ENCODE measurements at places on chromosomes 3 and 15.
A peak's percentile ranks its signal among the peaks of the same experiment; 100 is the strongest.

DNA sequence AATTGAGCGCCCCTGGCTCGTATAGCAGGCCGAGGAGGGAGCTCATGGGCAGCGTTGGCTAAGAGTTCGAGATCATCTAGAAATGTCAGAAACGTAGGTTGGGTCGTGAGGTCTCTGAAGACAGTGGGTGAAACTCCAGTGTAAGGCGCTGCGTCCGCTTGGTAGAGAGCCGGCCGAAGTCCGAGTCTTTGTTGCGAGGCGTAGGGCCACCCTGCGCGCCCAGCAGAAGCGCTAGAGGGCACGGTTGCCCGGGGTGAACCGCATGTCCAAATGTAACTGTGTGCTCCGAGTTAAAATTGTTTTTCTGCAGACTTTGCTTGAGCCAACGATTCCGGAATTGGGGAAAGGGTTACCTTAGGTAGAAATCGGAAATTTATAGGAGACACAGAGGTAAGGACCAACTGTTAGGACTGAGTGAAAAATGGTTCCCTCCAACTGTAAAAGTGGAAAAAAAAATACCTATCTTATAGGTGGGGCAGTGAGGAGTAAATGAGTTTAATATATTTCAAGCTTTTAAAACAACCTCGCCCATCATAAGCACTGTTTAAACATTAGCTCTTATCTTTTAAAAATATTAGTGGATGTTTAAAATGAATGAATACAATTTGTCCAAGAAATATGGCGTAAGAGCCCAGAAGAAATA lies 993 bp upstream of the SIAH2 start:
- DNase-seq = peak; percentile 80

GRCh38 chr3:31223278-31223677 lies 309.4 kb upstream of the STT3B start:
- no peak for DNase-seq

- no peak for DNase-seq
These were observed 131.6 kb downstream of the SV2B start for GRCh38 chr15:91231703-91232102.

DNA sequence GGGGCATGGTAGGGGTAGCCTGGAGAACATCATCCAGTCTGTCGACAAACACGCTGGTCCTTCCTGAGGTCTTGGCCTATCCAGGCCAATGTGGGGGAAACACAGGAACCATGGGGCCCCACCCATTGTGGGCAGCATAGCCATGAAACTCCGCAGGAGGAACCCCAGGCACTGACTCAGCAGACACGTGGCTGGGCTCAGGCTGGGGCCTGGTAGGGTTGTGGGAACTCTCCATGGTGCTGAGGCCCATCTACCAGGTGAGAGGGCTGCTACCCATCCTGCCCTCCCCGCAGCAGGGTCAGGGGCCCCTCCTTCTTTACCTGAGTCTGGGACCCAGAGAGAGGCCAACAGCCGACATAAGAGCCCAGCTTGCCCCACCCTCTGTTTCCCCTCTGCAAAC lies 22.6 kb upstream of the CACNA2D2 start:
- no peak for DNase-seq

DNA sequence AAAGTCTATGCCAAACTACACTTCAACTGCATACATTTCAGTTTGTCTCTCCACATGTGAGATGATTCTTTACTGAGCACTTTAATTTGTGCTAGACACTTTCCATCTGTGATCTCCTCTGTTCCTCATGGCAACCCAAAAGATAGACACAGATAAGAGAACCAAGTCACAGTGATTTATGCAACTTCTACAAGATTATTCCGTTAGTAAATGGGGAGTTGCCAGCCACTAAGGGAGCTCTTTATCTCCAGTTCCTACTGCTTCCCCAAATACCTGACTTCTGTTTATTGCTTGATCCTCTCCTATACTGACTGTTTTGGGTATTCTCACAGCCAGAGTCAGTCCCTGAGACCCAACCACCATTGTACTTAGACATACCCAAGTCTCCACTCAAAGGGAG lies 24.1 kb upstream of the AKAP13 start:
- no peak for DNase-seq

DNA sequence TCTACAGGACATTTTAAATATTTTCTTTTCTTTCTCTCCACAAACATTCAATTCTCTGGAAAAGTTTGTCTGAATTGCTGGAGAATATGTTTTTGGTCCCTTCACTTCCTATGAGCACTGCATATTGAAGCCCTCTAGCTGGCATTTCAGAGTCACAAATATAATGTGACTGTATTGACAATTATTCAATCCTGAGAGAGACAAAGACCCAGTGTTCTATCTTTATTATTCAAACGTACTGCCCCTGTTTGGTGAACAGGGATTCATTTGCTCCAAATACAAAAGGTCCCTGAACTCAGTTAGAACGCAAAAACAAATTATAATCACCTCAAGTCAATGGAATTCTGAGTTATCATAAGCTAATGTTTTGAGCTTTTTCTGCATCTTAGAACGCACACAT lies 173.1 kb upstream of the CDIN1 start:
- no peak for DNase-seq

- DNase-seq = no peak
These were observed 176.9 kb upstream of the ANKRD28 start for GRCh38 chr3:15974647-15975046.

DNA sequence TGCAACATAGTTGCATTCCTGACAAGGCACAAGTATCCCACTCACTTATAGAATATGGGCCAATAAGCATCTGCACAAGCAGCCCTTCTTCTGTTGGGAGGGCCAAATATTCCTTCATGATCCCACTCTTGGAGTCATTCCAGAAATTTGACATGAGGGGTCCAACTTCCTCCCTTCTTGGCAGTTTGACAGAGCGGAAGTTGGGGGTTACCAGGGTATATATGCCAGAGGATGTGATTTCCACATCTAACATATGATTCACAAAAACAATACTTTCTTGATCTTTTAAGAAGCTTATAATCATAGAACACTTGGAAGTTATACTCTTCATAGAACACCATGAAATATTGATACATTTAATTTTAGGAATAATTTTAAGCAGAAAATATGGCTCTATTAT lies 100.9 kb upstream of the CRBN start:
- DNase-seq = no peak

- no peak for DNase-seq
These were observed 25.1 kb upstream of the CDCP1 start for GRCh38 chr3:45171283-45171682.

All from posterior cingulate gyrus (tissue), 11 donors.